ENCODE measurements at places on chromosomes 3 and 15.

GRCh38 chr3:191255156-191255555 lies 56.1 kb downstream of the OSTN start:
- no peak for DNase-seq

DNA sequence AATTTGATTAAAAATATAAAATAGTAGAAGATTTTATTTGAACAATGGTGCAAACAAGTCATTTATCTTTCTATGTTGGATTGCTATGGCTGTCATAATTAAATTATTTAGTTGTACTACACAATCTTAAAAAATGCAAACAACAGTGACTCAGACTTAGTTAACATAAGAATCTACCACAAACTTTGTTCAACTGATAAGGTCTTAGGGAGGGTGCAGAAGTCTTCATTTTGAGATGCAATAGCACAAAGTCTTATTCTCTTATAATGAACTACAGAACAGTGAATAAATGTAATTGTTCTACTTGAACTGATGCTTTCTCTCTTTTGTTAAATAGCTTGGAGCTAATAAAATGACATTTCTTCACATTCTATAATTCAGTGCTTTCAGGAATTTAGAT lies 482.8 kb upstream of the NAALADL2 start:
- no peak for DNase-seq

- DNase-seq = peak; percentile 12
Observed at GRCh38 chr3:191198480-191198879, 561 bp upstream of the OSTN start.

- DNase-seq = peak; percentile 46
Observed at GRCh38 chr15:58293622-58294550, 137.9 kb upstream of the LIPC start.

GRCh38 chr15:82044373-82045178 lies 1.2 kb downstream of the MEX3B start:
- peak; percentile 85 for DNase-seq

- DNase-seq = no peak
Observed at GRCh38 chr3:162168715-162169114, 672.1 kb downstream of the OTOL1 start.

DNA sequence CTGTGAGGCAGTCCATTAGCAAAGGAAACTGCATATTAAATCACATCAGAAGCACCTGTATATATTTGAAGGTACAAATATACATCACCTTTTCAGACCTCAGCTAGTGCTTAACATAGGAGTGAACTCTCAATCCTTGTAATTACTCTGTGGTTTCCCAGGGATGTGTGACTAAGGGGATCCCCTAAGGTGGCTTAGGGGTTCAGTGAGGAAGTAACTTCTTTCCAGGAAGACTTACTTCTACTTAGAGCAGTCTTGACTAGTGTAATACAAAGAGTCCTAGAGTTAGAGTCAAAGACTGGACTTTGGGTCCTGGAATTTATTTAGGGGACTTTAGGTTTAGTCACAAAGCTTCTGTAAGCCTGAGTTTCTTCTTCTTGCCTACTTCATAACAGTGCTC lies 8.7 kb upstream of the SUMF1 start:
- no peak for DNase-seq

- peak; percentile 52 for DNase-seq
Observed at GRCh38 chr3:63095-63765, 133.3 kb upstream of the CHL1 start.

GRCh38 chr15:76871930-76872329 lies 33.2 kb downstream of the SCAPER start:
- no peak for DNase-seq
